Left renal pelvis (tissue), 4 donors: ENCODE measurements at places on chromosomes 2 and 18. TPM values are rescaled to one million over a fixed set of nuclear protein-coding genes. Genes with fewer than 3 reads are reported as not detected.
A peak's percentile ranks its signal among the peaks of the same experiment; 100 is the strongest.

TEKT4 gene
- polyA plus RNA-seq: 0.32 TPM

PSMA8 gene
- polyA plus RNA-seq: not detected

BMP10 gene
- polyA plus RNA-seq: not detected

FBXO41 gene
- 2.7 TPM for polyA plus RNA-seq

SERPINB13 gene
- polyA plus RNA-seq: not detected

PIAS2 gene
- 24.1 TPM for polyA plus RNA-seq

LRRTM4 gene
- 1.1 TPM for polyA plus RNA-seq

GRCh38 chr2:117614823-117615534 lies 199.5 kb upstream of the DDX18 start:
- DNase-seq: no peak

DNA sequence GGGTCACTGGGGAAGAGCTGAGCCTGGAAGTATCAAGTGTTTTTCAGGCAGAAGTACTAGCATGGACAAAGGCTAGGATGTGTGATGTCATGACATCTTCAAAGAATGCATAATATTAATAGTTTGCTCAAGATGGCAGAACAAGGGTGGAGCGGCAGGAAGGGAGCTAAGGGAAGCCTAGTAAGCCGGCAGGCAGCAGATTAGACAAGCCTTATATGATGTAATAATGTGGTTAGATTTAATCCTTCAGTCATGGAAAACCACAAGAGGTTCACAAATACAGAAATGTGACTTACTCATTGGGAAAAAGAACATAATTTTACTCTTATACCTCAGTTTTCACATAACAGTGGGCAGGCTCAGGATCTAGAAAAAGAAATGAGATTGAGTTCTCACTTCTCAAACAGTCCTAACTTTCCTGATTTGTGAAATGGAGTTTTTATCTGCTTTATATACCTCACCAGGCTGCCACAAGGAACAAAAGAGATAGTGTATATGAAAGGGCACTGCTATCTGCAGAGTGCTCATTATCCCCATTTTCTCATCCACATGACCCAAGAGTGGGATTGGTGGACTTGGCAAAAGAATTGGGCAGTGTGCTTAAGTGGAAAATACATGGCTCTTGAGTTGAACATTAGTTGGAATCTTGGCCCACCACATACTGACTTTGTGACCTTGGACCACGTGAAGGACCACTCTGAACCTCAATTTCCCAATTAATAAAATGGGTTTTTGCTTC lies 89.1 kb upstream of the LHCGR start:
- no peak for DNase-seq

GRCh38 chr2:95240091-95240490 lies 32.8 kb downstream of the ZNF892 start:
- no peak for DNase-seq

DNA sequence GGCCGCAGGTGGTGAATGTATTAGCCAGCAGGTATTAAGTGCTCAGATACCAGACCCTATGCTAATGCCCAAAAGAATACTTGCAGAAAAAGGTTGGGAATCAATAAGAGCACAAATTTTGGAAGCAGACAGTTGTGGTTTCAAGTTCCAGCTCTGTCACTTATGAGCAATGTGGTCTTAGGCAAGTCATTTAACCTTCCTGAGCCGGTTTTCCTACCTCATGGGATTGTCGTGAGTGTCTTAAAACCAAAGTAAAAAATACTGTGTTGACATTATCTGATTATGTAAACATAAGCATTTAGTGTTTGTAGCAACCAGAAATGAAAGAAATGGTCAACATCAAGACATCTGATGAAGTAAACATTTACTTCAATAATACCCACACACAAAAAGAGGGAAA lies 93.0 kb upstream of the CHST9 start:
- no peak for DNase-seq

GRCh38 chr2:27305516-27305915 lies 2.7 kb downstream of the UCN start:
- DNase-seq: no peak

DNA sequence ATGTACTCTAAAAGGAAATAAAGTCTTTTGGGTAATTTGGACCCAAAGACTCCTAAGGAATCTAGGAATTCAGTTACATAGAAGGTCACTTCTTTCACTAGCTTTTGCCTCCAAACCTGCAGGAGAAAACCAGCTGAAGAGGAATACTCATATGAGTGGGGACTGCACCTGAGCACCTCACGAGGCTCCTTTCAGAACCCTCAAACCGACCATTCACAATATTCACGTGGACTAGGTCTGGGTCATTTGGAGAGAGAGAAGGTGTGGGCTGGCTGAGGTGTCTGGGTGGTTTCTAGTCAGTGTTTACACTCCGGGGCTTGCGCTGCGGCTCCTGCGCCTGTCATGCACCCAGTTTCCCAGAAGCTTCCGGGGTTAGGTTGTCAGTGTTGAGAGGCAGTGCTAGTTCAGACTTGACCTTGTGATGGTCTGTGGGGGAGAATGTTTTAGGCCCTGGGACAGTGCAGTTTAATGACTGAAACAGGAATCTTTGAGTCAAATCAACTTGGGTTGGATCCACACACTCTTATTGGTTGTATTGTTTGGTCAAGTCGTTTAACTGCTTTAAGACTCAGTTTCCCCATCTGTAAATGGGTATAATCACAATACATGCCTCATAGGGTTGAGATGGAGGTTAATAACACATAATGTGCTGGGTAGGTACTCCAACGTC lies 78.4 kb downstream of the LIMS1 start:
- DNase-seq: no peak

DNA sequence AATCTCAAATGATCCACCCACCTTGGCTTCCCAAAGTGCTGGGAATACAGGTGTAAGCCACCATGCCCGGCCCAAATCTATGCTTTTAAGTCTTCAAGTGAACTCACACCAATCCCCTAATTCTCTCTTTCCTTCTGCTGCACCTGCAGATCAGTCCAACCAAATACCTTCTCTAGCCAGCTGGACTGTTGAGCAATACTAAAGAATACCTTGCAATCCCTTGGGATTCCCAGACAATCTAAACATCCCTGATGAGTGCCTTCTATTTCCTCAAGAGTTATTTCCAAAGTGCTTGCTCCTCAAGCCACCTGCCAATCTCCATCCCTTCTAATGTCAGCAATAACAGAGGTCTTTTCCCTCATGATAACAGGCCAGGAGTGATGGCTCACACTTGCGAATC lies 48.6 kb downstream of the SF3B1 start:
- no peak for DNase-seq

GRCh38 chr2:168002021-168002553 lies 245.3 kb downstream of the STK39 start:
- DNase-seq: no peak

DNA sequence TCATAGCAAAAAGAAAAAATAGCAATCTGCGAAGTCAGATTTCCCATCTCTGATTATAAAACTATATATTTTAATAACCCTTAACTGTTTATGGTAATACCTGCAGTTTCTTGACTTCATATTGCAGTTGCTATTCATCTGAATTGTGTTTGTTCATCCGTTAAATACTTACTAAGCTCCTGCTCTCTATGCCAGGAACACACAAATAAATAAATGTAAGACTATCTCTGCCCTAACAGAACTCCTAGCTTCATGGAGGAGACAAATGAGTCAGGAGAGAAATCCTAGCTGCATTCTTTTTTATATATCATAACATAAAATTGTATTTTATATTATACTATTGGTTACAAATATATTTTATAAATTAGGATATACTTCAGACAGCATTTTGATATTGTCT lies 61.2 kb downstream of the MALT1 start:
- no peak for DNase-seq

DNA sequence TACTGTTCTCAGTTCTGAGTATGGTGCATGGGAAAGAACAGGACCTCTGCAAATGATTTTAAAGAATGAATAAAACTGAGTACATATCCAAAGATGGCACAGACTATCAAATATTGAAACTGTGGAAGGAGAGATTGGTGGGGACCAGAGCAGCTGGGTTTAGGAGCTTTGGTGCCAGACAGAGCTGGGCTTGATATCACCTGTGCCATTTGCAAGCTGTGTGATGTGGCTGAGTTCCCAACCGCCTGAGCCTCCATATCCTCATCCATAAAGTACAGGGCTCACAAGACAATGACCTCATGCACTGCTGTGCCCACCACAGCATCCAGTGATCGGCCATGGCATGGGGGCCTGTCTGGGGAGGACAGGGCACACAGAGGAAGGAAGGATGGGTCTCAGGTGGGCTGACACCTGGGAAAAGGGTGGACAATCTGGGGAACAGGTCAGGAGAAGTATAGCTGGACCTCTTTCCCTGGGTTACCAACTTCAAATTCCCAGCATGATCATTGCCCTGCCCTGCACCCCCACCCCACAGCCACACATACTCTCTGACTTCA lies 83.9 kb upstream of the RAB6C start:
- no peak for DNase-seq

DNA sequence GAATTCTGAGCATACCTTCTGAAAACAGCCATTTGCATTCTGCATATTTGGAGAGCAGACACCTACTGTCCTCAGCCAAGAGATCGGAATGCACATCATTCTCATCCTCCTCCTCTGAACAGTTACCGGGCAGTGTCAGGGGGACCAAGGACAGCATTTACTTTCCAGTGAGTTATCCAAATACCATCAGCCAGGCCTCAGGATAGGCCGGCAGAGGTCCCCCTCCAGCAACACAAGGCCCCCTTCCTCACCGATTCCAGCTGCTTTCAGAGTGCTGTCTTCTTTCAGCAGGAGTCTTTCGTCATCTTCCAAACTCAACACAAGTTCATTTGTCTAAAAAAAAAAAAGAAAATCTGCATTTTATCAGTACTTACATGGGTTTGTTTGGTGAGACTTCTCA lies 55.3 kb downstream of the C2orf76 start:
- DNase-seq: no peak

DNA sequence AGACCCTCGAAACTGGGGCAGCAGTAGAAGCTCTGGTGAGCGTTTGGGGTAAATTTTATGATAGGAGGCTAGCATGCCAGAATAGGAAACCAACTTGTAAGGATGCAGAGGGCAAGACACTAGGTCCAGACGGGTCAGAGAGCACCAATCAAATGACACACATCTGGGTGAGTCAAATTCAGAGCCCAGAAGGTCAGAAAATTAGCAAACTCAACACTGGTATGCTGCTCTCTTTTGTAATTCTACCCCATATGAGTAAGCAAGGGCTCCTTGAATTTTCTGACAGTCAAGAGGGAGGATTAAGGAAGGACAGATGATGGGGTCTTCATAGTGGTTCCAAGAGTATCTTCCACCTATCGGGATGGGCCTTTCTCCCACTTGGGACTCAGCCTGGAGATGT lies 209.8 kb downstream of the BCL2 start:
- no peak for DNase-seq

GRCh38 chr2:60518567-60518966 lies 34.9 kb downstream of the BCL11A start:
- DNase-seq: no peak

DNA sequence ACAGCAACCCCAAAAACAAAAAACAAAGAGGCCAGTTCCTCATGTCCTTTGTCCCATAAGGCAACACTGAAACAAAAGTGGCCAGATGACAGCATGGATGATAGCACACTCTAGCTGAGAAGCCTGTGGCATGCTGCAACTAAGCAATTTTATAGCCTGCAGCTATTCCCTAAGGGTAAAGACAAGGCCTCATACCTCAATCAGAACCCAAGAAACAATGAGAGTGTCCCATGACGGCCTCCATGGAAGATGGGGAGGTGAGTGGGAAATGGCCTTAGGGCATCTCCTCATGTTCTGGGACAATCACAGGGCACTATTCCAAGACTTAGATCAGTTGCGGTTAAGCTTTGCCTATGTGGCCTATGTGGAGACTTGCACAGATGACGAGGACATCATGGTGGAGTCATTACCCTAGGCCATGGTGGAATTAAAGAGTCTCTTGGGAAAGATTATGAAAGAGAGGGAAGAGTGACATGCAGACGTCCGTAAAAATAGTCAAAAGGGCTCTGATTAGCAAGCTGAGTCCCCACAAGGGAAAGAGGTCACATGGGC lies 103.1 kb downstream of the INO80D start:
- no peak for DNase-seq

DNA sequence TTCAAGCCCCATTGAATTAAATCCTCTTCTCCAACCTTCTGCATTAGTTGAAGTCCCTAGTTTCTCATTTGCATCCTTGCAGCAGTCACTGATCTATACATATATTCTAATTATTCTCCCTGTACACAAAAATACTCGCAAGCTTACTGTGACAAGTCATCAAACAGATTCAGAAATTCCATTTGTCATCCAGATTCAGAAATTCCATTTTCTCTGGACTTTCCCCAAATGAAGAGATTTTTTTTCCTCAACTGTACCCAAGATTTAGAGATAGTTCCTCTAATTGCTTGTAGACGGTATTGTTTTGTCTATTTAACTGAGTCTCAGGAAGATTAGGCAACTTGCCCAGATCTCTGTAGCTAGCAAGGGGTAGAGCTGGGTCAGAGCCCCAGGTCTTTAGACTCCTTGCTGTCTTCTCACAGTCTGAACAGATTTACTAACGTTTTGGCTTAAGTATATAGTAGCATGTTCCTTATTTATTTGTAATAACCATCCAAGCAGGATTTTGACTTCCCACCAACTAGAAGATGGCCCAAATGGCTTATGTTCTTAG lies 34.2 kb downstream of the RAB12 start:
- no peak for DNase-seq

DNA sequence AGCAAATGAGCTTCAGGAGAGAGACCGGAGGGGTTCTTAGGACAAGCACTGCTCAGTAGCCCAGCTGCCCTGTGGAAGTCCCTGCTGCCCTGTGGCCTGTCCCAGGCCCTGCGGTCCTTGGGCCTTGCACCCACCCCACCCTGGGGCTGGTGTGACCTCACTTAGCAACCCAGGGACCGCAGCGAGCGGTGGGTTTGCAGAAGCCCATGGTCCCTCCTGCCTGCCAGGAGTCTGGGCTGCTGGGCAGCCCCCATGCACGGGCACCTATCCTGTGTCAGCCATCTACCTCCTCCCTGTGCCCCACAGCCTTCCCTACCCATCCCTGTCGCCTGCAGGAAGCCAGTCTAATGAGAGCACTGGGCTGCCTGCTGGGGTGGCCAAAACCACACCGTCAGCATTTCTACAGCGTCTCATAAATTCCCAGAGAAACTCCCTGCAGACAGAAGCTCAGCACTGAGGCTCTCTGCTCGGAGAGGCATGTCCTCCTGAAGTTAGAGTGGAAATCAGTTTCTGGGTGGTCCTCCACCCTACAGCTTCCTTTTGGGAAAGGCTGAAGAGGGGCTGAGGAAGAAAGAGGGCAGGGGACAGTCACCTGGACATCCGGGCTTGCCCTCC lies 231.1 kb upstream of the HS6ST1 start:
- DNase-seq: peak; percentile 33

DNA sequence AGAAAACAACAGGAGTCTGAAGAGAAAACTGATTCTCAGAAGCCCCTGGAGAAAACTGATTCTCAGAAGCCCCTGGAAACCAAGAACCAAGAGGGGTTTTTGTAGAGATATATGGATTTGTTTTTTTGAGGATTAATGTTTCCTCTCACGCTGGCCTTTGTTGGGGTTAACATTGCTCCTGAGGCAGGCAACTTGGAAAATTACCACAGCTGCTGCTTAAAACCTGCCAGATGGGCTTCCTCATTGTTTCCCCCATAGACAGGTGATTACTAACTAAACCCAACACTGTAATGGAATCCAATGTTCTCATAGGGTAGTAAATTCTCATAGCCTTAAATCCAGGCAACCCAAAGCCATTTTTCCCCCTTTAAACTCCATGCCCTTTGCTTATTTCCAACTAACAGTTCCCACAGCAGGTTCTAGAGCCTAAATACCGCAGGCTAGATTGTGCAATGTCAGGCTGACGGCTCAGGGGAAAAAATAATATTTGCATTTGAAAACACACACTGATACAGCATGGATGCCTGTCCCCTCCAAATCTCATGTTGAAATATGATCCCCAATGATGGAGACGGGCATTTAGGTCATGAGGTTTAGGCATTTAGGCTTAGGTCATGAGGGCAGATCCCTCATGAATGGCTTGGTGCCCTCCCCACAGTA lies 272.3 kb upstream of the PKDCC start:
- DNase-seq: no peak

GRCh38 chr18:24814521-24814920 lies 354.1 kb downstream of the HRH4 start:
- DNase-seq: no peak
